HS-5 (cell line): ENCODE measurements at places on chromosomes 11 and 22.

DNA sequence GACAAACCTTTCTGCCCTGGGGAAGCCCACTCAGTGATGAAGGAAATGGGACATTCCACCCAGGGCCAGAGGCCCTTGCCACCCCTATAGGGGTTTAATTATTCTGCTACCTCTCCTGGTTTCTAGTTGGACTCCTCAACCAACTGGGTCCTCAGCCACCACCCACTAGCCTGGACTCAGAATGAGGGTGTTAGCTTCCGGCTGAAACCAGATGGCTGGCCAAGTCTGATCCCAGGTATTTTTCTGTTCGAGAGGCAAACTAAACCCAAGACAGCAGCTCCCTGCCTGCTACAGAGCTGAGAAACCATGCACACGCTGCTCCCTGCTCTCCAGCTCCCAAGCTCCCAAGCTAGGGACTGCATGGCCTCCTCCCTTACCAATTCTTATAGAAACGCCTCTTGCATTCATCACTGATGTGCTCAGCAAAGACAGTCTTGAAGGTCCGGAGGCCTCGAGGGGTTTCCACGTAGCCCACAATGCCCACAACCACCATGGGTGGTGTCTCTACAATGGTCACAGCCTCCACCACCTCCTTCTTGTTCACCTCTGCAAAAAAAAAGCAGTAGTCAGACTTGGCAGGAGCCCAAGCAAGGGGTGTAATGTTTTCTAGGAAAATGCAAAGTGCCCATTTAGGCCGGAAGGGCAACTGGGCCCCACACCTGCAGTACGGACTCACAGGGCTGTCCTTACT, 2.2 kb downstream of the RPL3 start:
- DNase-seq, result no peak

GRCh38 chr22:23494930-23495266, 85.2 kb downstream of the IGLL1 start:
- DNase-seq, result no peak

- DNase-seq, result no peak
These were observed 64.1 kb downstream of the C11orf87 start for GRCh38 chr11:109486129-109486528.

DNA sequence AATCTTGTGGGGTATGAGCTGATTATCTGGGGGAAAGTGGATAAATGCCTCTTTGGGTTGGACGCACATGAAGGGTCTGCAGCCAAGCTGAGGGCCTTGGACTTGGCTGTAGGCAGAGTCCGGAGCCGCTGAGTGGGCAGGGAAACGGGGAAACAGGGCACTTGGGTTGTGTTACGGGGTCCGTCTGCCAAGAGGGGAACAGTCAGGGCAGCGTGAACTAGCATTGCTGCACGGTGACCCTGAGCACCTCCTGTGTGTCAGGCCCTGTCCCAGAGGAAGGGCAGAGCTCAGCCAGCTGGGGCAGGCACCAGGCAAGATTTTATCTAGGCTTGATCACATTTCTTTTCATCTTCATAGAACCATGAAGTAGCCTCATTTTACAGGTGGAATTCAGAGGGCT, 11.9 kb downstream of the FAM83F start:
- no peak for DNase-seq

GRCh38 chr11:65430406-65431217, 8.0 kb downstream of the NEAT1 start:
- peak; percentile 56 for DNase-seq

DNA sequence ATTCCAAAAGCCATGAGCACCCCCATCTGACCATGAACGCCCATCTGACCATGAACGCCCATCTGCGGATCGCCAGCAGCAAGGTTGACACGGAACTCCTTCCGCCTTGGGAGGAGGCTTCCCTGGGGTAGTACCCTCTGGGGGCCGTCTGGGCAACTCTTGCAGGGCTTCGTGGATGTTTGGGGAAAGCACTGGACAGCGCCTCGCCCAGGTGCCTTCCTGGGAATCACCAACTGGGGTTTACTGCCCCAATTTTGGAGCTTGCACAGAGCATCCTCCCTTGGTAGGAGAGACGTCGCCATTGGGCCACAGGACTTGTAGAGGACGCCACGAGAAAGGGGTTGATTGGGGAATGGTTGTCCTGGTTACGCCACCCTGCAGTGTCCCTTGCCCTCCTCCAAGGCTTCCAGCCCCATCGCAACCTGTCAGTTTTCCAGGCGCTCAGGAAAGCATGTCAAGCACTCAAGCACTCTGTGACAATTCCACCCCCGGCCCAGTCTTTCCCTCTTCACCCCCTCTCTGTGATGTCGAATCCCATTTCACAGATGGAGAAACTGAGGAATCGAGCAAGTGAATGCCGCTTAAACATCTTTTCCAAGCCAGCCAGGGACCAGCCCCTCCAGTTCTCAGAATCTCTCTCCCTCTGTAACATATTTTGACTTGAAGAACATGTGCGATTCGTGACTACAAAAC, 914 bp upstream of the PRDM11 start:
- no peak for DNase-seq

- DNase-seq, result no peak
These were observed 586 bp downstream of the LRP5 start for GRCh38 chr11:68312780-68313573.
